ENCODE measurements at places on chromosomes 2 and 18.
A peak's percentile ranks its signal among the peaks of the same experiment; 100 is the strongest.

- DNase-seq = no peak
These were observed 222.7 kb downstream of the CDH2 start for GRCh38 chr18:27954226-27954625.

DNA sequence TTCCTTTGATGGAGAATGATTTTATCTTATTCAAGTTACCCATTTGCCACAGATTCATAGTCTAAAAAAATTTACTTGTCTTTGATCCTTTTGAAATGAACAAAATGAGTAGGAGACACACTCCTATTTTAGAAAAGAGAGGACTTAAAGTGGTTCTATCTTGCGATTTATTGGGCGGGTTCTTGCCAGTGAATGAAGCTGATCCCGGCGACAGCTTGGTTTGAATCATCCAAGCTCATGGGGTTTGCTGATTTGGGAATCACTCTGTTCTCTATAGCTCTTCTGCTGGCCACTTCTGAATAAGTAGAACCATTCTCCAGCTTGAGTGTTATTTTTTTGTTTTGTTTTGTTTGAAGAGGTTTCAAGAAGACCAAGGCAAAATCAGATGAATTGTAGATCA lies 25.5 kb upstream of the PPP1CB start:
- no peak for DNase-seq

DNA sequence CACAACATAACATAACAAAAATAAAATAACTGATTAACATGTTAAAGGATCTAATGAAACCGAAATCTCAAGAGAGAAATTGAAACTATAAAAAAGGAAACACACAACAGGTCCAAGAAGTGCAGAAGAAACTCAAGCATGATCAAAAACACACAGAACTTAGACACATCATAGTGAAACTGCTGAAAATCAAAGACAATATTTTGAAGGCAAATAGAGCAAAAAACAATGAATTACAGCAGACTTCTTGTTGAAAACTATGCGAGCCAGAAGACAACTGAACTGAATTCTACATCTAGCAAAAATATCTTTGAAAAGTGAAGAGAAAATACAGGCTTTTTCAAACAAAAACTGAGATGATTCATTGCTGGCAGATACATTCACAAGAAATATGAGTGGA lies 61.3 kb downstream of the UGP2 start:
- no peak for DNase-seq

DNA sequence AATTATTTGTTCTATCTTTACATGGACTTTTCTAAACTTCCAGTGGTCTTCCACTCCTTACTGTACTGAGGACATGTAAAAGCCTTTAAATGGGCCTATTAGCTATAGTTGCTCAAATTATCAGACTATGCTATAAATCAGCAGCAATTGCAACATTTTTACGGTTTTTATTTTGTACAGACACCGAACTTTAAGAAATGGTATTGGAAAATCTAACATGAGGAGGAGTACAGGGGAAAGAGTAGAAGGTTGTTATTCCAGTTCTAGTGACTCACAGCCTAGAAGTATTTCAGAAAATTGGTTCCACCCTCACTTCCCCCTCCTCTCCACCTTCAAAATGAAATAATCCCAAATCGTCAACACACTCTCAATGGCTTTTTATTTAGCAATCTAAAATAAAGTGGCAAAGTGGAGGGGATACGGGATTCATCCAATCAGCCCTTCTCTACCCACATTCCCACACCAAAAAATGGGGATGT lies 1.1 kb downstream of the NCKAP1 start:
- DNase-seq = no peak

GRCh38 chr18:59550174-59550516 lies 147.1 kb downstream of the CCBE1 start:
- no peak for DNase-seq

GRCh38 chr18:2627821-2628276 lies 27.7 kb upstream of the SMCHD1 start:
- DNase-seq = peak; percentile 22

- DNase-seq = no peak
These were observed 29.0 kb downstream of the KIF5C start for GRCh38 chr2:148903979-148904378.

GRCh38 chr2:27251766-27252165 lies 11.1 kb downstream of the SLC30A3 start:
- DNase-seq = no peak

GRCh38 chr2:133953524-133953923 lies 300.3 kb upstream of the MGAT5 start:
- DNase-seq = no peak

- no peak for DNase-seq
These were observed 304.0 kb downstream of the ARHGAP15 start for GRCh38 chr2:143433251-143433650.

GRCh38 chr2:25816249-25816648 lies 62.0 kb downstream of the ASXL2 start:
- DNase-seq = no peak

All from stimulated activated CD4-positive, alpha-beta T cell treated with anti-CD3 and anti-CD28 coated beads, TNF-alpha, amount 100 ng/mL, for 24 hours (primary cell).